ENCODE measurements at places on chromosomes 7 and 10. TPM values are rescaled to one million over a fixed set of nuclear protein-coding genes. Genes with fewer than 3 reads are reported as not detected.

DNA sequence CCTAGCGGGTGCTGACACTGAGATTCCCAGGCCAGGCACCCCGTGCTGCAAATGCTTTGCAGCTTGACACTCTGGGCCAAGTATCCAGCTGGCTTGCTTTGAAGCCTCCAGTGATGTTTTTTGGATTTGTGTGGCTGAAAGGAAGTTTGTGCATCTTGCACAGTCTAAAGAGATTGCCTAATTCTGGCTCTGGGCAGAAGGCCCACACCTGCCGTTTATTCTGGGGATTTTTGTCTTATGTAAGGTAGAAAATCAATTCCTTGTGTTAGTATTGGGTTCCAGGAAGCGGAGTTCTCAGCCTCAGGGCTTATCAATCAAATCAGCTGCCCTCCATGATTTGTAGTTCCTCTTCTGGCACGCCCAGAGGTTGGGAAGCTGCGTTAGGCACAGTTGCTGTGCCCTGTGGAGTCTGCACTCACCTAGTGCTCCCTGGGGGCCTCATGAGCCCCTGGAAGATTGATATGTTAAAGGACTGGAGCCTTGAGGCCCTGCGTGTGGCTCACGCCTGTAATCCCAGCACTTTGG, 8.4 kb upstream of the PURB start:
- no peak for DNase-seq

The CHRM2 gene
- not detected for total RNA-seq

GRCh38 chr7:128000854-128001265, 30.4 kb downstream of the LRRC4 start:
- DNase-seq = no peak

- peak; percentile 3 for DNase-seq
These were observed 112.4 kb upstream of the YAE1 start for GRCh38 chr7:39453743-39454355.

The SSC4D gene
- total RNA-seq = 0.81 TPM

The PRKG1 gene
- total RNA-seq = 67.3 TPM

- DNase-seq = no peak
These were observed 12.2 kb upstream of the SLC35B4 start for GRCh38 chr7:134328900-134329299.

- no peak for DNase-seq
These were observed 7.2 kb downstream of the DLX5 start for GRCh38 chr7:97017192-97018125.

The RNF148 gene
- not detected for total RNA-seq

The C7orf57 gene
- total RNA-seq = 0.27 TPM

The BHLHA15 gene
- total RNA-seq = 0.27 TPM
